ENCODE measurements at places on chromosomes 11 and 22.

DNA sequence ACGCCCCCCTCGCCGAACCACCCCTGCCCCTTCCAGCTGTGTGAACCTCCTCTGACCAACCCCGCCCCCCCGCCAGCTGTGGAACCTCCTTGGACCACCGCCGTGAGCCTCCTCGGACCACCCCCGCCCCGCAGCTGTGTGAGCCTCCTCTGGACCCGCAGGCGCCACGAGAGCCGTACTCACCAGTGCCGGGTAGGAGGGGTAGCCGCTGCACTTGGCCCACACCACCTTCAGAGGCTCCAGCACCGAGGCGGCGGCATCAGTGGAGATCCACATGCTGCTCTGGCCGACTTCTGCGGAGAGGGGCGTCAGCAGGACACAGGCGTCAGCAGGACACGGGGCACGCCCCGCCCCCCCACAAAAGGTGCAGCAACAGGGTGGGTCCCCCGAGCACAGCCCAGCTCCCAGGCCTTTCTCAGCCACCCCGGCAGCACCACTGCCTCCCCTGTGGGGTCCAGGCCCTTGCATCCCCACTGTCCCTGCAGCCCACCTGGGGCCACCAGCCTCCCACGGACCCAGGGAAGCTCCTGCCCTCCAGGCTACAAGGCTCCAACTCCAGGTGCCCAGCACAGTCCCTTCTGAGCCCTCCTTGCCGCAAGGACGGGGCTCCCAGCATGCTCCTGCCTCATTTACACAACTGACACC is 51.7 kb downstream of the BRD1 start:
- DNase-seq, result no peak

GRCh38 chr11:71330349-71330748 is 78.0 kb upstream of the SHANK2 start:
- peak; percentile 25 for DNase-seq

DNA sequence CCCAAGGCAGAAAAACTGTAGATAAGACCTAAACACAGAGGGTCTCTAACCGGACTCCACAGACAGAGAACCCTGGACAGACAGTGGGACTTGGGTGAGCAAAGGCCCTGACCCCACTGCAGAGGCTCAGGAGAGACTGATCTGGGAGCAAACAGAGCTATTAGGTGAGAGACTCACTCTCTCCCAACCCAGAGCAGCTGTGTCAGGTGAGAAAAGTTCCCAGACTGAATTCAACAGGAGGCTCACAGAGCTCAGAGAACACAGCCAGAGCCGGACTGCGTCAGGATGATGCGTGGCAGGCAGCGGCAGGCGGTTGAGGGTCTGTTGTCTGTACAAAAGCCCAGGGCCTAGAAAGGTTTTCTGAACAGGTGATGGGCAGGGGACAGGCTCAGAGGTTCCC is 5.5 kb downstream of the RFPL2 start:
- DNase-seq, result no peak

- peak; percentile 42 for DNase-seq
Observed at GRCh38 chr11:1224111-1224490, 1.2 kb downstream of the MUC5B start.

DNA sequence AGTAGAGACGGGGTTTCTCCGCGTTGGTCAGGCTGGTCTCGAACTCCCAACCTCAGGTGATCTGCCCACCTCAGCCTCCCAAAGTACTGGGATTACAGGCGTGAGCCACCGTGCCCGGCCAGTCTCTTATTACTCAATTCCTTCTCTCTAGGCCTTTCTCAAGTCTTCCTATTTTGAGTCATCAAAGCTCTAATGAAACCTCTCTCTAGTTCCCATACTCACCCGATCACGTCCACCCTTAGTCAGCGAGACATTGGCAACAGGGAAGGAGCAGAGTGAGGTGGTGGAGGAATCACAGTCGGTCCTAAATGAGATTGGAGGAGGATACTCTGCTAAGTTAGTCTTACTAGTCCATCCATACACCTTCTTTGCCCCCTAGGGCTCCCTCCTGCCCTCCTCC is 5.0 kb downstream of the BSCL2 start:
- no peak for DNase-seq

GRCh38 chr22:50267591-50268390 is 2.4 kb downstream of the MAPK11 start:
- DNase-seq, result no peak

GRCh38 chr11:37230865-37231264 is 632.8 kb upstream of the RAG2 start:
- no peak for DNase-seq

DNA sequence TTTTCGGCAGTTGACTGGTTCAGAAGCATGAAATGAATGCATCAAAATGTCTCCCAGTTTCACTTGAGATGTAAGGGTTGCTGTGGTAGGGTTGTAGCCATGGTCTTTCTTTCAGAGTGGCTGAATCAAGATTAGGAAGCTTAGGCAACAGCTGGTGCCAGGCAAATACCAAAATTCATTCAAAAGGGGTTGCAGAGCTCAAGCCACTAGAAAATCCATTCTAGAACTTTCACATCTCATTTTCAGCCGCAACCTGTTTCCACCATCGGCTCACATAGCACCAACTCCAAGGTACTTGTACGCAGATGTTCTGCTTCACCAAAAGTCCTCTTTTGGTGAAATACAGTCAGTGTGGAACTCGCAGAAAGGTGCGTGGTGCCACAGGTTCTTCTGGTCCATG is 40.5 kb upstream of the STK33 start:
- no peak for DNase-seq

DNA sequence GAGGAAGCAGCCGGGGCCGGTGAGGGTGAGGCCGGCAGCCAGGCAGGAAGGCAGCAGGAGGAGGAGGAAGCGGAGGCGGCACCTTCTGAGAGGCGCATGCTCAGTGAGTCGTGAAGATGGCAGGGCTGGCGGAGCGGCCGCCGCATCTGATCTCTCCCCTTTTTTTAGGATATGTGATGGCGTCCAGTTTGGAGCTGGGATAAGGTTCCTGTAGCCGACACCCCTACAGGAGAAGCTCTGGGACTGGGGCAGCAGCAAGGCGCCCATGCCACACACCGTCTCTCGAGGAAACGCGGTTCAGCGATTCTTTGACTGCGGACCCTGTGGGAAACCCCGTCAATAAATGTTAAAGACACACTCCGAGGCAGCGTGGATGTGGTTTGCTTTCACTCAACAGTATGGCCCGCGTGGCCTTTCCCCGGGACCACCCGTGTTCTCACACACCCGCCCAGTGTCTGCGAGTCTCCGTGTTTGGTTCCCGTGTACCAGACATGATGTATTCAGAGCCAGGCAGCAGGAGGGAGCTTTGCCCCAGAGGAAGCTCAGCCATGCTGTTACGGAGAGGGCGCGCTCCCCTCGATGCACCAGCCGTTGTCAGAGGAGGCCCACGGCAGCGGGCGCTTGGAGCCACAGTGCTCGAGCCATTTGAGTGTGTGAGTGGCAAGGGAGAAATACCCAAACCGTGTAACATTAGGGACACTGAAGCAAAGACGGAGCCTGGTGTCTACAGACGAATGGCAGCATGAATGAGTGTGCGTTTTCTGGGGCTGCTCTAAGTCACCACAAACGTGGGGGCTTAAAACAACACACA is 27.7 kb upstream of the PARVB start:
- DNase-seq, result no peak

- no peak for DNase-seq
Observed at GRCh38 chr11:27477243-27477642, 4.7 kb upstream of the LGR4 start.

DNA sequence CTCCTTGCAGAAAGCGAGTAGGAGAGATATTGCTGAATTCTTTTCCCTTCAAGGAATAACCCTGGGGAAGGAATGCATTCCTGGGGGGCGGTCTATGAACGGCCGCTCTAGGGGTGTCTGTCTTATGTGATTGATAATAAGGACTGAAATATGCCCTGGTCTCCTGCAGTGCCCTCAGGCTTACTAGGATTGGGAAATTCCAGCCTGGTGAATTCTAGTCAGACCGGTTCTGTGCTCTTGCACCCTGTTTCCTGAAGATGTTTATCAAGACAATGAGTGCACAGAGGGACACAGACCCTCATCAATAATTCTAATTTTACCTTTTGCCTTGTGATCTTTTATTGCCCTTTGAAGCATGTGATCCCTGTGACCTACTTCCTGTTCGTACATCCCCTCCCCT is 140.7 kb downstream of the LUZP2 start:
- no peak for DNase-seq

DNA sequence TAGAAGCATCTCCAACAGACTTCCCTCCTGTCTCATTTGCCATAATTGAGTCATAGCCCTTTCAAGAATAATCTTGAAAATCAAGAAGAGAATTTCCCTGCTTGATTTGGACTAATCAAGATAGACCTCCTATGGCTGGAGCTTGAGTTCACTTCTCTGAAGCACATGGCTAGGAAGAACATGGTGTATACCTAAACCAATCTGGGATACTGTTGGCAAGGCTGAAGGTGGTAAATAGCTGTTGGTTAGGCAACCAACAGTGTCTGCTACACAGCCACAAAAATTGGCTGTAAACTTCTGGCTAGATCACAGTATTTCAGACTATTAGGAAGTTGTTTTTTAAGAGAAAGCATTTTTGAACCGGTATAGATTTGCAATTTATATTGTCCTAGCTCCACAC is 4.9 kb downstream of the CRYAB start:
- DNase-seq, result no peak

DNA sequence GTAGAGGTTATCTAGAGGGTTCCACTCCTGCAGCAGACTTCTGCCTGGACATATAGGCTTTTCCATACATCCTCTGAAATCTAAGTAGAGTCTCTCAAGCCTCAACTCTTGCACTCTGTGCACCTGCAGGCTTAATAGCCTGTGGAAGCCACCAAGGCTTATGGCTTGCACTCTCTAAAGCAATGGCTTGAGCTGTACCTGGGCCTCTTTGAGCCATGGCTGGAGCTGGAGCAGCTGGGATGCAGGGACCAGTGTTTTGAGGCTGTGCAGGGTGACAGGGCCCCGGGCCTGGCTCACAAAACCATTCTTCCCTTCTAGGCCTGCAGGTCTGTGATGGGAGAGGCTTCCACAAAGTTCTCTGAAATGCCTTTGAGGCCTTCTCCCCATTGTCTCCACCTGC is 2.9 kb upstream of the NXPE4 start:
- DNase-seq, result no peak

- no peak for DNase-seq
Observed at GRCh38 chr22:45529105-45529504, 26.4 kb downstream of the FBLN1 start.

- no peak for DNase-seq
Observed at GRCh38 chr11:86574493-86575207, 97.8 kb downstream of the ME3 start.

DNA sequence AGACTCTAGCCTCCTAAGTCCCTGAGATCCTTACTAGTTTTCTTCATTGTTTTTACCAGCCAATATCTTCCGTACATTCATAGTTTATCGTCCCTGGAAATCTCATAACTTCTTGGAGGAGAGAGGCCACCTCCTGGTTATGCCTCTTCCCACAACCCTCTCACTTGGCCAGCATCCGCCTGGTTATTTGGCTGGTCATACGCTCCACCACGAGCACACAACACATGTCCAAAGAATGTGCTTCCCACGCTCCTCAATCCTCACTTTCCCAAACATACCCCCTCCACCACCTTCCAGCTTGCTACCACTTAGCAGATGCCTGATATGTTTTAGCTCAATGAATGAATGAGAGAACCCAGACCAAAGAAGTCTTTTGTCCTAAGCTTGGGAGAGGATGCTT is 83.5 kb upstream of the EIF3D start:
- DNase-seq, result no peak

DNA sequence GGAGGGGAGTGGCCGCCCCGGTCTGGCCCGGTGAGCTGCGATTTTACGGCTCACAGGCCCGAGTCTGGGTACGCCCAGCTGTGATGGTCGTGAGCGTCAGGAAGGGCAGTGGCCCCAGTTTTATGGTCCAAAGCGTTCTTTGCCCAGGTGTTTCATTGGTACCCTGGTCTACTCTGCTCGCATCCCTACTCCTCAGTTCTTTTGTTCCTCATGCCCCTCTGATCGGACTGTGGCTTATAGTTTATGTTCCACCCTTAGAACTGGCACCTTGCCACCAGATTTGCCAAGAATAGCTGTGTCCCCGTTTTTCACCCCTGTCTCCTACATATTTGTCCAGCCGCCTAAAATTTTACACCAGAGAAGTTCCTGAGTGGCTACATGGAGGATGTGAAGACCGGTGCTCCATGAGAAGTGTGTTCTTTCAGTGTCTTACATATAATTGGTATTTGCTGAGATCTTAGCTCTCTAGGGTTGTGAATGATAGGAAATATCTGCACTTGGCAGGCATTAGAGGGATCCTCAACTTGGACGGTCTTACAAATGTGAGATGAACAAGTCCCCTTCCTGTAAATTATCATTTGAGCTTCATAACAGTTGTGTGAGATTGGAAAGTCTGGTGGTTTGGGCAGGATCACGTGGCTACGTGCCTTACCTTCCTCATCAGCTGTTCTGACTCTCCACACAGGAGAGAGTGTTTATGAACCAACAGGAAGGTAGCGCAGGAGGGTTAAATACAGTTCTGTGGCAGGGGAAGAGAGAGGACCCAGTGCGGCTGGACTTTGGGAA is 1.1 kb downstream of the PANX1 start:
- no peak for DNase-seq

DNA sequence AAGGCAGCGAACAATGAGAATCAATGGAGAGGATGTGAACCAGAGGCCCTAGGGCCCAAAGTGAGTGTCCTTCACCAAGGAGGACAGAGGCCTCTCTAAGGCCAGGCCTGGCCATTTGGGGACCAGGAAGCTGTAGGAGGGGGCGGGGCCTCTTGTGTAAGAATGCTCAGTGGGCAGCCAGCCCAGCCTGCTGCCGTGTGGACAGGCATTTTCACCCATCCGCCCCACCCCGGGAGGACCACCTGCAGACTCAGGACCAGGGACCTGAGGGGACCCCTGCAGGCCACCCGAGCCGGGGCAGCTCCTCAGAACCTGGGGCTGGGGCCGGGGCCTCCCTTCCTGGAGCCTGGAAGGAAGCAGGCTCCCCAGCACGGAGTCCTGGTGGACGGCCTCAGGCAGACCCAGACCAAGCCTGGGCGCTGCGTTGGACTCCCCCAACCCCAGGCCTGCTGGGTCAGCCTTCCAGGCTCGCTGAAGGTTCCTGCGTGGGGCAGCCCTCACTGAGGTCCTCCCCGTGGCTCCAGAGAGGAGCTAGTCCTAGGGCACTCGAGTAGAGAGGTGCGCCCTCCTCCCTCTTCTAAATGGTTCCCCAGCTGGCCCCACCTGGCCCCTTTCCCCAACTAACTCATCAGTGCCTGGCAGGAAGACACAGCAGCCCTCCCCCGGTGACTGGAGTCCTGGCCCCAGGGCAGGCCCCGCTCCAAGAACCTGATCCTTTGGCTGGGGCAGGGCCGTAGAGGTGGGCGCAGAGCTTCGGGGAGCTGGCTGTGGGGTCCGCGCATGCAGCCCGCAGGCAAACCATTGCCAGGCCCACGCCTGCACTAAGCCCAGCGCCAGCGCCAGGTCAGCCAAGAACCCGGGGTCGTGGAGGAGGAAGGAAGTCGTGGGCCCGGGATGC is 1.5 kb upstream of the TRABD start:
- no peak for DNase-seq
